Kidney tubule cell (primary cell): ENCODE measurements at places on chromosomes 1 and 21.

DNA sequence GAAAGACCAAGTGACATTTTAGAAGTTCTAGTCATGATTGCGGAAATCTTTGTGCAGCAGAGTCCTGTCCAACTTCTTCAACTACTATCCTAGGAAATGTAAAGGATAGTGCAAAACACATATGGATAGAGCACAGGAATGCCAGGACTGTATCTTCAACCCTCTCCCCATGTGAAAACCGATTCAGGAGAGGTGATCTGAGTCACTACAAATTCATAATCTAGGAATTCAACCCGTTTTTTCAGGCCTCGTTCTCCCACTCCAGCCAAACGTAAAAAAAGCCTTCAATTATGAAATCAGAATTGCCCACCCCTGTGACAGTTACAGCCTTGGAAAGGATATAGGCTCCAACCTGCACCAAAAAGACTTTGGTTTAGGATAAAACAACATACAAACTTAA lies 52.9 kb upstream of the RGS1 start:
- no peak for DNase-seq

- DNase-seq: peak; percentile 18
These were observed 9.6 kb upstream of the RPS6KC1 start for GRCh38 chr1:213041443-213041842.

- no peak for DNase-seq
These were observed 11.1 kb downstream of the WDR4 start for GRCh38 chr21:42868196-42868595.

DNA sequence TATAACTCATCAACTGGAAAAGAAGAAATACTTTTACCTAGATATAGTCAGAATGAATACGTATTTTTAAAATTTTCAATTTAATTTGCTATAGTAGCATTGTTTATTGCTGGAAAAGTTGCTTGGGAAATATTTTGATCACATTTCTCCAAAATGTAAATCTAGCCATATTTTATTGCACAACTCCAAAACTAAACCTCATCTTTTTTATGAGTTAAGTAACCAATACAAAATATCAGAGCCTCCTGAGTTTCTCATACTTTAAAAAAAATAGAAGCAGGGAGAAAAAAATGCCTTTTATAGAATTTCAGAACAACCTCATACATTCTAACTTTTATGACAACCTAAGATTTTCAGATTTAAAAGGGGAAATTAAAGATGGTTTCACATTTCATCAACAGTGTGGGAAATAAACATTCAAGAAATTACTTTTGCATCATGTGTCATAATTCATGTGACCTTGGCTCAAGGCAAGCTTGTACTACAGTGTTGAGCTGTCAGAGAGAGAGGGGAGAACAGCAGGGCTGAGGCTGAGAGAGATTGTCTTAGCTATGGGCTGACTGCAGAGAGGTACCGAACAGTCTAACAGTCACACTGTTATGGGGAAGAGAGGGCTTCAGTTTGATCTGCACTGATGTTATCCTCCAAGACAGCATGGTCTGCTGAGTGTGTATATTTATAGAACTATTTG lies 519.0 kb downstream of the LTN1 start:
- no peak for DNase-seq

DNA sequence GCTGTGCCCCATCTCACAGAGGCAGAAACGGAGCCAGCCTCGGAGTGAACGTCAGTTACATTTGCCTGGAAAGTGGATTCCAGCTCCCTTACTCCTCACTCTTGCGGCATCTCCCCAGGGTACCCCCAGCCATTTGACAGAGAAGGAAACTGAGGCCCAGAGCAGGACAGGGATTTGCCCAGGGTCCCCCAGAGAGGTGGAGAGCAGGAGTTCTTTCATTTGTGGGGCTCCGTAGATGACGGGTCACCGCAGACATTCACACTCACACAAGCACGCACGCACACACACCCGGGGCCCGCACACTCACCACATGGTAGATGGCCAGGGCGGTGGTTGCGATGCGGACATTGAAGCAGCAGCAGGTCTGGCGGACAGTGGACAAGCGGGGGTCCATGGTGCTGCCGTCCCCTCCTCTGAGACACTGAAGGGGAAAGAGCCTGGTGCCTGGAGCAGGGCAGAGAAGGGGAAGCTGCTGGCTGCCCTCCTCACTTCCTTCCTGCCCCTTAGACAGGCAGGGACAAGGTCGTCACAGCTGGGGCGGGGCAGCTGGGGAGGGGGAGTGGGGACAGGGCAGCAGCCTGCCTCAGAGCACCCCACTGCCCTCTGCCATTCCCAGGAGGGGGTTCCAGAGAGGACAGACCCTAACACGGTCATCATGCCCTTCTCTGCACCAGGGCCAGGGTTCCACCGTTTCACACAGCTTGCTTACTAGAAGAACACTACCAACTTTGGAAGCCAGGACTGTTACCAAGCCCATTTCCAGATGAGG lies at the start of gene LAPTM5:
Gene LAPTM5 (minus strand): TSS at position 423 of the 769 bp plus-strand sequence. CDS start 29 bp downstream, at position 394.
- DNase-seq: no peak

GRCh38 chr1:30909365-30910068 lies 959 bp upstream of the SDC3 start:
- DNase-seq: no peak

DNA sequence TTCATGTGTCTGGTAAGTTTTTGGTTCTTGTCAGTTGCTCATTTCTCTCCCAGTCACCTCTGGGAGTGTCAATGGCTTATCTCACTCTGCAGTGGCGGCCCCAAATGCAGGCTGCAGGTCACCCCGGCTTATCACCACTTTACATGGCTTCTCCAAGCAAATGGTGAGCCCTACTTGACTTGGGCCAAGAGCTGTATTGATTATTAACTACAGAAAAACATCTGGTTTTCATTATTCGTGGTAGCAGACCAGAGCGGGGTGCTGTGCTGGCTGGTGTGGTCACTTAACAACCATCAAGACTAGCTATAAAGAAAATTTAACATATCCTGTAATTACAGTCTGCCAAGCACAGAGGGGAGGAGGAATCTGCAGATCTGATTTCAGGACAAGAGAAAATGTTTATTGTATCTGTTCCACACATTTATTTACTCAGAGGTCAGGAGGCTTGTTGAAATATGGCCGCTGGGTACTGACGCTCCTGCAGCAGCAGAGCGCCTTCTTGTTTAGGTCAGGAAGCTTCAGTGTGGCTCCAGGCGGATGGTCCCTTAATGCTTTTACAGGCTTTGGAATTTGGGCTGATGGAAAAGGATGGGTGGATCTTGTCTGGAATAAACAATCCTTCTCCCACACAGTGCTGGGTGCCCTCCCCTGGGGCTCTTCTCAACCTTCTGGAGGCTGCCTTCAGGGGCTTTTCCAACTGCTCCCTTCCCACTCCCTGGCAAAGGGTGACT lies 87.8 kb downstream of the HLX start:
- DNase-seq: no peak

- DNase-seq: no peak
These were observed 6.2 kb upstream of the ERO1B start for GRCh38 chr1:236287757-236288619.

DNA sequence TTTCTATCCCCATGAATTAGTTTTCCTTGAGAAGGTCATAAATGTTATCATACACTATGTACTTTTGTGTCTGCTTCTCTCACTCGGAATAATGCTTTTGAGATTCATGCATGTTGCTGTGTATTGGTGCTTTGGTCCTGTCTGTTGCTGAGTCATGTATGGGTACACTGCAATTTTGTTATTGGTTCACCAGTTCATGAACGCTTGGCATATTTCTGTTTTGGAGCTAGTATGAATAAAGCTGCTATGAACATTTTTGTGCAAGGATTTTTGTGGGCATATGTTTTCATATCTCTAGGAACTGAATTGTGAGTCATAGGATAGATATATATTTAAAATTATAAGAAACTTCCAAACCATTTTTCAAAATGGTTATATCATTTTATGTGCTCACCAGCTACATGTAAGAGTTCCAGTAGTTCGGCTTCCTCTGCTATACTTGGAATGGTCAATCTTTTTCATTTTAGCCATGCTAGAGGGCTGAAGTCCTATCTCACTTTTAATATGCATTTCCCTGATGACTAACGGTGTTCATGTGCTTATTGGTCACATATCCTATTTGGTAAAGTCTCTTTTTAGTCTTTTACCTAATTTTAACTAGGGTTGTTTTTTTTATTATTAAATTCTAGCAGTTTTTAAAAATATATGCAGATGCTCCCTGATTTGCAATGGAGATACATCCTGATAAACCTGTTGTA lies 38.2 kb downstream of the ETS2 start:
- DNase-seq: peak; percentile 24

DNA sequence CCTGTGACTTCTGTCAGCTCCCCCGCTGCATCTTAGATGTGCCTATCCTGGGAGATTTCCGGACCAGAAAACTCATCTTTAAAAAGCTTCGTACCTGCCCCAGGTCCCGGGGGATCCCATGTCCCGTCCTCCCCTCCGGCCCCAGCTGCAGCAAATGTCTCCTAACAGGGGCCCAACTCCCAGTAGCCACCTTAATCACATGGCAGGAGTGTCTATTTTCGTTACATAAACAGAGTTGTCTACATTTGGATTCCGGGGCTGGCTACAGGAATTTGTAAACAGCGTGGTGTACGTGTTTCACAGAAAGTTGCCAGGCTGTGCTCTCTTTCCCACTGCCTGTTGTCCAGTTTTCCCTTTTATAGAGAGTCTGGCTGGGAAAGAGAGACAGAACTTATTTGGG lies 17.9 kb upstream of the KCNE2 start:
- DNase-seq: no peak

DNA sequence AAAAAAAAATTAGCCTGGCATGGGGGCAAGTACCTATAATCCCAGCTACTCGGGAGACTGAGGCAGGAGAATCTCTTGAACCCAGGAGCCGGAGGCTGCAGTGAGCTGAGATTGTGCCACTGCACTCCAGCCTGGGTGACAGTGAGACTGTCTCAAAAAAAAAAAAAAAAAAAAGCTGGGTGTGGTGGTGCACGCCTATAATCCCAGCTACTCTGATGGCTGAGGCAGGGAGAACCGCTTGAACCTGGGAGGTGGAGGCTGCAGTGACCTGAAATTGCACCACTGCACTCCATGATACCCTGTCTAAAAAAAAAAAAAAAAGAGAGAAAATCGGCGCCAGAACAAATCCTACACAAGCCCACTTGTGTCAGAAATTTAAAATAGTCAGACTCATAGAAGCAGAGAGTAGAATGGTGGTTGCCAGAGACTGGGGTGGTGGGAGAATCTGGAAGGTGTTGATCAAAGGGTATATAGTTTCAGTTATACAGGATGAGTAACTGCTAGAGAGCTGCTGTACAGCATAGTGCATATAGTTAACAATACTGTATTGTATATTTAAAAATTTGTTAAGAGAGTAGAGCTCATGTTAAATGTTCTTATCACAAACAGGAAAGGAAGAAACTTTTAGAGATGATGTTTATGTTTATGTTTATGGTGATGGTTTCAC lies 9.6 kb downstream of the DIP2A start:
- DNase-seq: no peak

DNA sequence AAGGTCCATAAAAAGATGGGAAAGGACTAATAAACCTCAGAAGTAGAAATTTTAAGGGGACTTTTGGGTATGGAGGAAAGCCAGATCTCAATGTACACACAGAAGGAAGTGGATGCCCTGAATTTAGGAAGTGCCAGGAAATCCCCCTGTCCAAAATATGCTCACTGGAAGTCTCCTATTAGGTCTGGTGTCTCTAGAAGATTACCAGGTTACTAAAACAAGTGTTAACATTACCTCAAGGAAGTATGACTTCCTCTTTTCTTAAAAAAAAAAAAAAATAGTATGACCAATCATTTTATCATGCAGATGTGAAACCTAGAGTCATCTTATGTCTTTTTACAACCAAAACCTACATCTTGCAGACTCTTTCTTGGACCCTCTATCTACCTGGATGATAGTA lies 30.7 kb downstream of the CD58 start:
- peak; percentile 32 for DNase-seq

DNA sequence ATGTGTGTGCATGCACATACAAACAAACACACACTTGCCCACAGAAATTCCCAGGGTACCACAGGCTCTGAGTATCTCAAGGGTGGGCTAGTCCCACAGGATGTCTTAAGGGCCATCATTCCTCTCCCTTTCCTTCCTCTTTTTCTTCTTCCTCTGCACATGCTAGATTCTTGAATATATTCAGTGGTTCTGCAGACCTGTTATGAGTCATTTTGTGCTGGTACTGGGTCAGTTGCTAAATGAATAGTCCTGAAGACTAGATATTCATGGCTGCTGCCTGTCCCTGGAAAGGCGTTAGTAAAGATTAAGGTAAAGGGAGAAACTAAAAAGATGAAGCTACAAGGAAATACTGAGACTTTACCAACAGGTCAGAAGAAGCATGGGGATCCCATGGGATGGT lies 256.7 kb upstream of the KIAA0040 start:
- no peak for DNase-seq

- DNase-seq: no peak
These were observed 175.6 kb downstream of the CAMTA1 start for GRCh38 chr1:6960860-6961259.

- DNase-seq: peak; percentile 45
These were observed 6.0 kb downstream of the TRABD2B start for GRCh38 chr1:47991187-47991586.

- peak; percentile 25 for DNase-seq
These were observed at the start of gene MCOLN2 for GRCh38 chr1:84996846-84997666. TSS of gene MCOLN2 (minus strand) at chr1:84997113. CDS start at chr1:84996872, 241 bp downstream.

- no peak for DNase-seq
These were observed 41.0 kb downstream of the ITPKB start for GRCh38 chr1:226697929-226698544.

- DNase-seq: no peak
These were observed 16.5 kb downstream of the ADAM30 start for GRCh38 chr1:119879510-119880434.

- DNase-seq: peak; percentile 96
These were observed 47.7 kb downstream of the ETS2 start for GRCh38 chr21:38853421-38853919.

GRCh38 chr1:111737216-111738132 lies 1.7 kb downstream of the INKA2 start:
- no peak for DNase-seq

GRCh38 chr21:34815831-34816705 lies 147.3 kb downstream of the CLIC6 start:
- no peak for DNase-seq

DNA sequence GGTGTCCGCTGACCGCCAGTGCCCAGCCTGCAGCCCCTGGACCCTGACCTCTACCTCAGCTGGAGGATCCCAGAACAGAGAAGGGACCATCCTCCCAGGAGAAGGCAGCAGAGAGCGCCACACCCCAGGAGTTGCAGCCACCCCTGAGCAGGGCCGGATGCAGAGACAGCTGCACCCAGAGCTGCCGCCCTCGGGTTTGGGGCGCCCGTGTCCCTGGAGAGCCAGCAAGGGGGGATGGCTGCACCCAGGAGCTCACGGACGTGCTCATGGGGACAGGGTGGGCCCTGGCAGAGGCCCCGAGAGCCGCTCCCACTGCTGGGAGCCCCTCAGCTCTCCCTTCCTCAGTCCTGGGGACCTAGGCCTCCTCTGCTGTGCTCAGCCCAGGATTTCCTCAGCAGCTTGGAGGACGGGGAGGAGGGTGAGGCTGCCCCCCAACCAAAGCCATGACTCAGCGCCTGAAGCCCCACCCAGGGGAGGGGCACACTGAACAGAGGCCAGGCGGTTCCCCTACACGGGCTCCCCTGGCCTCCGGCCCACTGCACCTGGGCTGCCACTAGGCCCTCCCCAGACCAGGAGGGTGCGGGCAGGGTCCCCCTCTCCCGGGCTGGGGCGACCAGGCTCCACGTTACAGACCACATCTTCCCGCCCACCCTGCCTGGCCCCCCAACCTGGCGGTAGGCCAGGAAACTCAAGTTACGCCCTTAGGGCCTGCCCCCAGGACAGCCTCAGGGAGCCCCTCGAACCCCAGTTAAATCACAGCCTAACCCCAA lies 2.2 kb downstream of the ACAP3 start:
- peak; percentile 72 for DNase-seq
